ENCODE measurements at places on chromosomes 3 and 15.
A peak's percentile ranks its signal among the peaks of the same experiment; 100 is the strongest.

- no peak for DNase-seq
Measured at GRCh38 chr3:61966200-61966599, 404.8 kb downstream of the PTPRG start.

DNA sequence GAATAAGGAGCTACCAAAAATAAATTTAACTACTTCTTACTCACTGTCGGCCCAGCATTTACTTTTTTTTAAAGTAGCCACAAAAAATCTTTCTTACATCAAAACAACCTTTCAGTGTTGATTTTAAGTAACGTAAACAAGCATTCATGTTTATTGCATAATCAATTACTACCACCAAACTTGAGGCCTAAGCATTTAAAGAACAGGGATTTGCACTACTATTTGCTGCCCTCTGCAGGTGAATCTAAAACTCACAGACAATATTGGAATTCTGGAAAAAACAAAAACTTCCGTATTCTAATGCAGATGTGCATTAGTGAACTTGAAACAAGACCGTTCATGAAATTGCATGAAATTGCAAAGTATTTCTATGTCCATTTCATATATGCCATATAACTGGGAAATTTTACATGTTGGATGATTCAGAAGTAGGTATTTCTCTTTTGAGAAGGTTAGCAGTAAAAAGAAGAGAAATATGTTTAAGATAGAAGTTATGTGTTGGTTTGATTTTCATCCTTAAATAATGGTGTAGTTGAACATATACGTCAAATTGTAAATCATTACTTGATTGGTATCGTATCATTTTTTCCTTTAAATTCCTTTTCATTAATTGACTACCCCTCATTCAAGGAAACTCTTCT is 55.6 kb downstream of the CGGBP1 start:
- peak; percentile 75 for DNase-seq

DNA sequence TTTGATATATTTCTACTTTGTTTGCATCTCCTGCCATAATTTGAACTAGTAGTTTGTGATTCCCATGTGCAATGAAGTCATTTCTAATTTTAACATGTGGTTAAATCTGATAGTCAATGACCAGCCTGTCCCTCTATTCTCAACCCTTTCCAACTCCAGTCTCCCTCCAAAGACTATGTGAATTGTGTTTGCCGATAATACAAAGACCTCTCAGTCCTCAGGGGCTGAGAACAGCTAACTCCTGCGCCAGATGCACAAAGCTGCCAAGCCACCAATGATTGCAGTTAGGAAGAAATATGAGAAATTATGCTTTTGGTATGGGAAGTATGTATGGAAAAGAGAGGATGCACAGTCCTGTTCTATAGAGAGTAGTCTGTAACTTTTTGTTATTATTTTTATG is 54.0 kb downstream of the KCNH8 start:
- no peak for DNase-seq

DNA sequence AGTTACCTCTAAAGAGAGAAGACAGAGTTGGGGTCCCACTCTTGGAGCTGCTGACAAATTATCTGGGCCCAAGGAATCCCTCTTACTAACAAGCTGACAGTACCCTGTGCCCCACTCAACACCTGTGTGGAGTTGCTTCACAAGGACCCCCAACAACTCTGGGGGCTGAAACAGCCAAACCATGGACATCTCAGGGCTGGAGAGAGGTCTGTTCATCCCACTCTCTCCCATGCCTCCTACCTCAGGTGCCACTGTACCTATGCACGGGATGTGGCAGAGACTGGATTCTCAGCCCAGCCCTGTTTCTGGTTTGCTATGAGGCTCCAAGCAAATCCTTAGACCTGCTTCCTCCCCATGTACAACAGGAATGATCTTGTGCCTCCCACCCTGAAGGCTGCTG is 101.7 kb downstream of the ETFA start:
- DNase-seq = no peak

DNA sequence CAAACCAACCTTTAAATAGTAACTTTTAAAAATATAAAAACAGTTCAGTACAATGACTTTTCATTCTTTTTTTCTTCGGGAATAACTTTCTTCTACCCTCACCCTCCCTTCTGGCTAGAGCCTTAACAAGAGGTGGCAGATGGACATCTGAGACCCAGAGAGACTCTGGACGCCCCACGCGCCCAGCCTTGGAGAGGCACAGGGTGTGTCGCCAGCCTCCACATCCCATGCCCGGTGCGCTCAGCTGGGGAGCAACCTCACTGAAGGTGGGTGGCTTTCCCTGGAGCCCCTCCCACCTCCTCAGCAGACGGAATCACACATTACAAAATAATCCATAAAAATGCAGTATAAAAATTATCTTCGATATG is 49.5 kb downstream of the TLE3 start:
- no peak for DNase-seq

DNA sequence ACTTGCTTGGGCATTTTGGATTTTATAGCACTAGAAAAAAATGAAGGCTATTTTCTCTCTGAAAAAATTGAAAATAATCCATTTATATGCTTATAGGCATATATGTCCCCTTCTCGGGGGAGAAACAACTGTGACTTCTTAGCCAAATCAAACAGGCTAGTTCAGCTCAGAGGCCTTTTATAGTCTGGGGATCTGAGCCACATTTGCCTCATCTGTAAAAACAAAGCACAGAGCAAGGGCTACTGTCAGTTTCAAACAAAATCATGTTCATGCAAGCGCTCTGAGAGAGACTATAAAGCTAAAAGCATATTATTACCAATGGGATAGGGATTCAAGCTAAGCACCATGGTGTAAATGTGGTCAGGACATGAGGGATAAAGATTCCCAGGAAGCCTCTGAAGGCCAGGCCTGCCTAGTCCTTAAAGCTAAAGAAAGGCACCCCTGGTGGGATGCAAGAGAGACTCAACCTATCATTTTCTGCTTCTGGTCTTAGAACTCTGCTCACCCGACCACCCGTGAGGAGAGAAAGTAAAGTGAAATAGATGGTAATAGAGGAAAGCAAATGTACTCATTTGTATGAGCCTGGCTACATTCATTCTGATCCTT is 51.0 kb upstream of the IL12A start:
- no peak for DNase-seq

GRCh38 chr3:10299679-10300078 is 6.9 kb upstream of the GHRL start:
- DNase-seq = no peak

DNA sequence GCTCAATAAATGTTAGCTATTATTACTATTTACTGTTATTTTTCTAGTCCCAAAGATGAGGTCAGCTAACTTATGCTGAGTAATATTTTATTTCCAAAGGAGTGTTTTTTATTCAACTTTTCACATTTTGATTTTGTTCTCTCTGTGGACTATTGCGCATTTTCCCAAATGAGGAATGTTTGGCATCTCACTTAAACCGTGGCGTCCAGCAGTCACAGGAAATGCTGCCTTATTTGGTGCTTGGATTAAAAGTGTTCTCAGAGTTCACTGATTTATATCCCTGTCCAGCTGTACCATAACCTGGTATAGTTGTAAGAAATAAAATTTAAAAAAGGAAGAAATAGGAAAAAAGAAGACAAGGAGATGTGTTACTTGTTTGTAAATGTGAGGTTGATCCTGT is 166.8 kb downstream of the THSD4 start:
- DNase-seq = no peak

GRCh38 chr3:81550415-81550814 is 211.0 kb downstream of the GBE1 start:
- no peak for DNase-seq

Data from CD14-positive monocyte (primary cell).